ENCODE measurements at places on chromosomes 2 and 18.

- no peak for DNase-seq
These were observed 17.3 kb downstream of the BCL2 start for GRCh38 chr18:63302220-63302619.

GRCh38 chr2:1947316-1947715 is 203.0 kb upstream of the PXDN start:
- DNase-seq, result no peak

DNA sequence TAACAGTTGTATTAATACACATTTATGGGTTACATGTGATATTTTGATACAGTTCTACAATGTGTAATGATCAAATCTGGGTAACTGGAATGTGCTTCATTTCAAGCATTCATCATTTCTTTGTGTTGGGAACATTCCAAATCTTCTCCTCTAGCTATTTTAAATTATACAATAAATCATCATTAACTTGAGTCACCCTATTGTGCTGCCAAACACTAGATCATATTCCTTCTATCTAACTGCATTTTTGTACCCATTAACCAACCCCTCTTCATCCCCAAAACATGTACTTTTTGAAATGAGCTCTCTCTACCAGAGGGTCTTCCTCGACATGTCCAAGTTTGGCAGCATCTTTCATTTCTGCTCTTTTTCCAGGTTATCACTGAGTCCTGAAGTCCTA is 81.1 kb upstream of the TTC39C start:
- DNase-seq, result no peak

GRCh38 chr2:234960175-234961088 is 8.6 kb downstream of the SH3BP4 start:
- no peak for DNase-seq

DNA sequence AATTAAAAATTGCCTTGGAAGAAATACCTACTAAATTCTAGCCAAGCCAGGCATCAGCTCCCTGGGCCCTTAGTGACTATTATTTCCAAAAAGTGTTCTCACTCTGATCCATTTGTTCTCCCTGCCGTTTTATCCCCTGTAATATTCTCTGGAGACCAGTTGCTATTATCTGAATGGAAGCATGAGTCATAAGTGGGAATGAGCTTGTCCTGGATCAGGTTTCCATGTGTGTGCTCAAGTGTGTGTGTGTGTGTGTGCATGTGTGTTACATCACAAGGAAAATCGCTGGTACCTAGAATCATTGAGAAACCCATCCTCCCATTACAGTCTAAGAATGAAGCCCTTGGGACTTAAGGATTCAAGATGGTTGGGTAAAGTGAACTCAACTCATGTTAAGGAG is 130.3 kb upstream of the CXCR4 start:
- peak; percentile 40 for DNase-seq

DNA sequence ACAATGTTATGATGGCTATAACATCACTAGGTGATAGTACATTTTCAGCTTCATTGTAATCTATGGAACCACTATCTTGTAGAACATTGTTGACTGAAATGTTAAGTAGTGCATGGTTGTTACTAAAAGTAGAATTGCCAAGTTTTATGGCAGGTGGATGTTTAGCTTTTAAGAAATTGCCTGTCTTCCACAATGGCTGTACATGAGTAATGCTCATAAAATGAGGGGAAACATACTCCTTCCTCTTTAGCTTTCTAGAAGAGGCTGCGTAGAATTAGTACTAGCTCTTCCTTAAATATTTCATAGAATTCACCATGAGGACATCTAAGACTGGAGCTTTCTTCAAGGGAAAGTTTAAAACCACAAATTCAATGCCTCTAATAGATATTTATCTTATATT is 161.0 kb downstream of the TPGS2 start:
- DNase-seq, result no peak

- no peak for DNase-seq
These were observed 239.9 kb downstream of the KLHL29 start for GRCh38 chr2:23624915-23625314.

GRCh38 chr18:67276638-67277037 is 239.9 kb downstream of the DSEL start:
- DNase-seq, result no peak

DNA sequence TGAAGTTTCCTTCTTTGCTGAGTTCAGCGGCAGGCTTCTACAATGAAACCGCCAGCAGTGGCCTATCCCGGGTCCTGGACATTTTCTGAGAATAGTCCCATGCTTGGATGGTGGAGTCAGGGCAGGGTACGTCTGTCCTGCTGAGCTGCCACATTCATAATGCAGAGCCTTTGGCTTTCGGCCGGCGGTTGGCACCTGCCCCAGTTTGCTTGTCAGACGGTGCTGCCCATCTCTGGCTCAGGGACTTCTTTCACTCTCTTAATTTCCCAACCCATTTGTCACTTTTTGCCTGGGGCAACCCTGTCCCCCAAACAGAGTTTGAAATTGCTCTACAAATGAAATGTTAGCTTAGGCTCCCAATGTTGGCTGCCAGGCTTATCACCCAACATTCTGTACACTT is 57.2 kb downstream of the SOX11 start:
- DNase-seq, result no peak

DNA sequence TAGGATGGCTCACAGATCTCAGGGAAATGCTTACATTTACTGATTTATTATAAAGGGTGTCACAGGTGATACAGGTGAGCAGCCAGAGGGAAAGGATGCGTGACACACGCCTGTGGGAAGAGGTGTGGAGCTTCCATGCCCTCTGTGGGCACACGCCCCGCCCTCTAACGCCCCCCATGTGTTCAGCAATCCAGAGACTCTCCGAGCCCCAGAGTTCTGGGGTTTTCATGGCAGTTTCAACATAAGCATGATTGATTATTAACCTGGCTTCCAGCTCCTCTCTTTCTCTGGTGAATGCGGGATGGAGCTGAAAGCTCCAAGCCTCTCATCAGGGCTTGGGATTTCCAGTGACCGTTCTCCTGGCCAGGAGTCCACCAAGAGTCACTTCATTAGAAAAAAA is 34.3 kb upstream of the ODC1 start:
- no peak for DNase-seq

- DNase-seq, result no peak
These were observed 354.9 kb downstream of the PTPRM start for GRCh38 chr18:7921938-7922587.

- no peak for DNase-seq
These were observed 41.2 kb downstream of the CUL3 start for GRCh38 chr2:224543939-224544338.

DNA sequence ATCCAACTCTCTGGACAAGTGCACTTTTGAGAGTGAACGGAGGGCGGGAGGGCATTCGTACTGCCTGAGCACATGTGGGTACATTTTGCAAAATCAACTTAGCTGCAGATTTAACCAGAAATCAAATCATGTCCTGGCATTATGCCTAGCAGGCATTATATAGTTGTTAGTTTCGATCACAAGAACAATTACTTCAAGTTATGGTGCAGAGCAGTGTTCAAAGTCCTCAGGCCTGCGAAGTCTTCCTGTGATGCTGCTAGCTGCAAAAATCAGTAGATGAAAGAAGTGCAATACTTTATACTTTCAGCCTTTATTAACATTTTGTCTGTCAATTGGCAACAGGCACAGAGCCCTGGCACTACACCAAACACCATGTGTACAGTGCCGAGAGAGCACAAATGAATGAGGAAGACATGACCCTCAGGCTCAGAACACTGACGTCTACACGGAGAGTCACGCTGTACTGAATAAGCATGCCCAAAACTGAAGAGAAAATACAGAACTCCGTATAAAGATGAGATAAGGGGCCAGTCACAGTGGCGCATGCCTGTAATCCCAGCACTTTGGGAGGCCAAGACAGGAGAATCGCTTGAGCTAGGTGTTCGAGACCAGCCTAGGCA is 92.1 kb upstream of the CREB1 start:
- DNase-seq, result no peak

GRCh38 chr2:174485788-174486562 is 854 bp downstream of the GPR155 start:
- DNase-seq, result no peak
